HCEC 1CT (cell line): ENCODE measurements at places on chromosomes 13 and 19.

DNA sequence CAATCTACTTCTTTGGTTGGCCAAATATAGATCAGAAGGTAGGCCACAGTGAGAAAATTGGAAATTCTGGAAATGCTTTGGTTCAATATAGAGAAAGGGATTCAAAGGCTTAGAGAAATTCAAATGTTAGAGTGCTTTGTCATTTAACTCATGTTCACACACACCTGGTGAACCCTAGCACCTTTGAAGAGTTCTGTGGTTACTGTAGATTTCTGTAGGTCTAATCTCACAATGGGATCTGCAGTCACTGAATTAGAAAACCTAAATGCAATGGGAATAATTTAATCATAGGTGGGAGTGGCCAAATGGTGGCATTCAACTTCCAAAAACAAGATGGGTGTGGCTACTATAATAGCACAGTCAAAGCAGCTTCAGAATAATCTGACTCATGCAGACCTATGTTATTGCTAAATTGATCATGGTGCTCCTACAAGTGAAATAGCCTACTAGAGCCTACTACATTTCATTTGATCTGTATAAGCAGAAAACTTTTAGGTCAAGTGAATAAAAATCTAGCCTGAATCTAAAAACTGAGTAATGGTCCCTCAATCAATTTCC, 1152.9 kb downstream of the PCDH9 start:
- DNase-seq, result no peak

DNA sequence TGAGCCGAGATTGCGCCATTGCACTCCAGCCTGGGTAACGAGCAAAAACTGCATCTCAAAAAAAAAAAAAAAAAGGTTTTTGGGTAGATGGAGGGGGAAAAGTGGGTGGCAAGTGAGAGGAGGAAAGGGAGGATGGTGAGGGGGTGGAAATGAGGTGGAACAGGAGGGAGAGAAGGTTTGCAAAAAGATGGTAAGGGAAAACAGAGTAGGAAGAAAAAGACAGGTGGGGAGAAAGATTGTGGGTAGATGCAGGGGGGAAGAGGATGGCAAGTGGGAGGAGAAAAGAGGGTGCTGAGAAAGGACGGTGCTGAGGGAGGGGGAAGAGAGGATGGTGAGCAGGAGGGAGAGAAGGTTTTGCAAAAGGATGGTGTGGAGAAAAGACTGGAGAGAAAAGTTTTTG, 57.8 kb upstream of the C1QTNF9B start:
- no peak for DNase-seq

DNA sequence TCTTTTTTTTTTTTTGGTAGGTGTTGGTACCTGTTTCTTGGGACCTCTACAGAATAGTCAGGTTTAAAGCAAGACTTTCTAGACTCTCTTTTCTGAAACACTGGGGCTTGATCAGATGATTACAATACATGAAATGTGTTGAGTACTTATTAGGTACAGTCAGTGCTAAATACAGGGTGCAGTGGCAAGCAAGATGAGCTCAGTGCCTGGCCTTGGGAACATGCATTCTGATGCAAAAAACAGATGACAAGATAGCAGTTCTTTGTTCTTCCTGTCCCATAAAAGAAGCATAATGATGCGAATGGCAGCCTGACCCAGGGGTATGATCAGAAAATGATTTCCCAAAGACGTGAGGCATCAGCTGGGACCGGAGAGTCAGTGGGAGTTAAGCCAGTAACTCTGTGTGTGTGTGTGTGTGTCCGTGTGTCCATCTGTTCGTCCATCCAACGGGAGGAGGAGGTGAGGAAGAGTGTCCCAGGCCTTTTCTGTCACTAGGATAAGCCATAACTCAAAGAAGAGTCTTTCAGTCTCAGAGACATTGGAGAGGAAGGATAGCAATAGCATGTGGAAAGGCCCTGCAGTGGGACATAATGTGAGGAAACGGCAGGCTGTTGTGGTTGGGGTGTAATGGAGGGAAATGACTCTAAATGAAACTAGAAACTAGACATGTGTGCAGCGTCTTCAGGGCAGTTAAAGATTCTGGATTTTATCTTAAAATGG, 32.2 kb downstream of the SLAIN1 start:
- DNase-seq, result no peak

- DNase-seq, result no peak
Observed at GRCh38 chr13:113427562-113428468, 25.5 kb downstream of the ADPRHL1 start.

DNA sequence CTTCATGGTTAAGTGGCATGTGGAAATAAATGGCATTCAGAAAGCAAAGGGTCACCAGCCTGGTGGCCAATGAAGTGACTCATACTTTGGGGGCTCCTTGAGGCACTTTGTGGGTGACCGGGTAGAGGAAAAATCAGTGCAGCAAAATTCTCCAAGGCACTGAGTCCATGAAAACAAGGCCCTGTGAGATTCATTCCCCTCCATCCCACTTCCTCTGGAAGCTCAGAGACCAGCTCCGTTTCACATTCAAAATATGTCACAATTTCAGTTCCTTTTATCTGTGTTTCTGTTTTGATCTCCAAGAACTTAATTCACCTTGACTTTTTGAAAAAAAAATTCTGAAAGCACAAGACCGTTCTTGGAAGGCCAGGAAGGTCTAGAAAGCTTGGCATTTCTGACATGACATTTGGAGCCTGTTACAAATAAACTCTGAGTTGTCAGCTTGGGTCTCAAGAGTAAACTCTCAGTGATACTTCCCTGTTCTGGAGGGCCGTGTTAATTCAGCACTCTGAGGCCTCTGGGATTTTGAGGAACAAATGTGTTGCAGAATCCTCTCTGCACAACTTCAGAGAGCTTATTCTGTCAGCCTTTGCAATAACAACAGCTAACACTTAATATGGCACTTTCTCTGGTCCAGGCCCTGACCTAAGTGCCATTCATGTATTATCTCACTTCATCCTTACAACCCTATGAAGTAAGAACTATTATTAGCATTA, 6.8 kb downstream of the CYSLTR2 start:
- no peak for DNase-seq

- no peak for DNase-seq
Observed at GRCh38 chr13:28637714-28638355, 21.1 kb upstream of the POMP start.

DNA sequence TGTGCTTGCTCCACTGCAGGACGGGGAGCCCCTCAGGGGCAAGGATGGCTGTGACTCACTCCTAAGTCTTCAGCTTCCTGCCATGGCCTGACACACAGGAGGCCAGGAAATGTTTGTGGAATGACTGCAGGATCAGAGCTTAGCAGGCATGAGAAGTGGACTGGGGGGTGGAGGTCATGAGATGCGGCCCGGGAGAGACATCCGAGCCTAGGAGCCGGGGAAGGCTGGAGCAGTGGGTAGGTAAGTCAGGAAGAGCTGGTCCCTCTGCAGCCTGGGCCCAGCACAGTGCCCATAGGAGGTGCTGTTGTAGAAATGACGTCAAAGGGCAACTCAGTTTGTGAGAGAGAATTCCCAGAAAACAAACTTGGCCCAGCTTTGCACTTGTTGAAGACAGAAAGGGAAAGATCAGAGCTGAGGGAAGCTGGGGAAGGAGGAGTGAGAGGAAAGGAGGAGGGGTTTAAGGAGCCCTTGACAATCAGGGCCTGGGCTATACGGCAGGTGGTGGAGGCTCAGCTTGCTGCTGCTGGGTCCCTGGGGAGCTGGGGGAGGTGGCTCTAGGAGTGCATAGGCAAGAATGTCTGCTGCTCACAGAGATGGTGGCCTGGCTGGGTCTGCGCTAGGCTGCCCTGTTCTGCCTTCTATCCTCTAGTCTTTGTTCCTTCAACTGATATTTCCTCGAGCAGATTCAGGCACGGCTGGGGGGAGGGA, 18.5 kb downstream of the POU2F2 start:
- DNase-seq, result peak; percentile 100

GRCh38 chr13:100668408-100668807, 6.2 kb downstream of the TMTC4 start:
- no peak for DNase-seq

DNA sequence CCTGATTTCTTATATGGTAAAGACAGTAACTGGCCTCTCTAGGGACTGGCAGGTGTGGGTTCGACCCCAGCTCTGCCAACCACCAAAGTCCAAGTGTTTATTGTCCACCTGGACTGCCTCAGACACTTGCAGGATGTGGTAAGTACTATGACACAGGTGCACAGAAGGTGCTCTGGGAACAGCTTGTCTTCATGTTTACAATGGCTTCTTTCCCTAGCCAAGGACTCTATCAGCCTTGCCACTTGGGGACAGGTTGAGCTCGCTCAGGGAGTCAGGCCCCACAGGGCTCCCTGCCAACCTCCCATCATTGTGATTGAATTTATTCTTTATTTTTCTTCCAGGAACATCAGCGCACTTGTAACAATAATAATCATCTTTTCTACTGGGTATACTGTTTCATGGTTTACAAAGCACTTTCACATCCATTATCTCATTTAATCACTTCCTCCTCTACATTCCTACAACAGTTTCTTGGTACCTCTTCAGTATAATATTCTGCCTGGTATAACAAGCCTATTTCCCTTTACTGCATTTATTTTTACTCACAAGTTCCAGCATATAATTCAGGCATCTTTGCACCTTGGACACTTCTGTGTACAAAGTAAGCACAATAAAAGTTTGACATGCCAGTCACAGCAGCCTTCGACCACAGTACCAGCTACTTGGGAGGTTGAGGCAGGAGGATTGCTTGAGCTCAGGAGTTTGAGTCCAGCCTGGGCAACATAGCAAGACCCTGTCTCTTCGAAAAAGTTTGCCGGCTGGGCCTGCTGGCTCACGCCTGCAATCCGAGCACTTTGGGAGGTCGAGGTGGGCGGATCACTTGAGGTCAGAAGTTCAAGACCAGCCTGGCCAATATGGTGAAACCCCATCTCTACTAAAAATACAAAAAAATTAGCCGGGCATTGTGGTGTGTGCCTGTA, 24.2 kb upstream of the GATAD2A start:
- no peak for DNase-seq

DNA sequence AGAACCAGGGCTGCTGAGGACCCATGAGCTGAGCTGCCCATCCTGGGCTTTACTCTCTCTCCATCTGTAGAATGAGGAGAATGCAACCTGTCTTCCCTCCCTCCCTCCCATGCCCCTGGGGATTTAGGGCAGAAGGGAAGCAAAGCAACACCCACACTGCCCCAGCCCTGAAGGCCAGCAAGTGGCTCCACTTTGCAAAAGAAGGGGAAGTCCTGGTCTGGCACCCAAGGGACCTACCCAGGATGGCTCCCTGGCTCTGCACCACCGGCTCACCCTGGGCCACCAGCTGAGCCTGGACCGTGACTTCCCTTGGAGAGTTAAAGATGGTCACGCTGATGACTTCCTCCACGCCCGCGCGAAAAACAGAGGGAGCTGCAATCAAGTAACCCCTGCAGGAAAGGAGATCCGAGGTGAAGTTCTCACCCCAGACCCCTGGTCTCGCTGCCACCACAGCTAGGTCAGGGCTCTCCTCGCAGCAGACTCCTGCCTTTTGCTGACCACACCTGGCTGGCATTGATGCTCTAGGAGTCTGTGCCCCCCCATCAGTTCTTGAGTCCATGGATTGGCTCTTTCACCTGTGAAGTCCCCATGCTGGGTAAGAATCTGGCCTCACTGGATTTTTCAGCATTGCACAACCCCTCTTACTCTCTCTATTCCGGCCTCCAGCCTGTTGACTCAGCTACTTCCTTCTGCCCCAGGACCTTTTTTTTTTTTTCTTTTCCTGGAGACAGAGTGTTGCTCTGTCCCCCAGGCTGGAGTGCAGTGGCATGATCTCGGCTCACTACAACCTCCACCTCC, 4.6 kb downstream of the CPAMD8 start:
- DNase-seq, result peak; percentile 59

DNA sequence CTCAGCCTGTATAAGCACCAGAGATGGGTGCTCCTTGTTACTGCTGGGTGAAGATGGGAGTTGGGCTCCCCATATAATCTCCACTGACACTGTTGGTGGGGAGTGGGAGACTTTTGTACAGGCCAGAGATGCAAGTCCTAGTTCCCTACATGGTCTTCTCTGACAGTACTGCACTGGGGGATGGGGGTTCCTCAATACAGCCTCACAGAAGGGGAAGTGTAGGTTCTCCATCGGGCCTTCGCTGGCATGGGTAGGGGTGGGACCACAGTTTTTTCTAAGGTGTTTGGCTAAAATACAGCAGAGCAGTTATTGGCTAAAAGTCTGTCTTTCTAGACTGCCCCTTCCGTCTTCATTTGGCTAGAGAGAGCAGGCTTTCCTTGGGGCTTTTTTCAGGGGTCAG, 167.2 kb upstream of the SERP2 start:
- no peak for DNase-seq

- DNase-seq, result no peak
Observed at GRCh38 chr19:926323-926588, 421 bp downstream of the ARID3A start.

DNA sequence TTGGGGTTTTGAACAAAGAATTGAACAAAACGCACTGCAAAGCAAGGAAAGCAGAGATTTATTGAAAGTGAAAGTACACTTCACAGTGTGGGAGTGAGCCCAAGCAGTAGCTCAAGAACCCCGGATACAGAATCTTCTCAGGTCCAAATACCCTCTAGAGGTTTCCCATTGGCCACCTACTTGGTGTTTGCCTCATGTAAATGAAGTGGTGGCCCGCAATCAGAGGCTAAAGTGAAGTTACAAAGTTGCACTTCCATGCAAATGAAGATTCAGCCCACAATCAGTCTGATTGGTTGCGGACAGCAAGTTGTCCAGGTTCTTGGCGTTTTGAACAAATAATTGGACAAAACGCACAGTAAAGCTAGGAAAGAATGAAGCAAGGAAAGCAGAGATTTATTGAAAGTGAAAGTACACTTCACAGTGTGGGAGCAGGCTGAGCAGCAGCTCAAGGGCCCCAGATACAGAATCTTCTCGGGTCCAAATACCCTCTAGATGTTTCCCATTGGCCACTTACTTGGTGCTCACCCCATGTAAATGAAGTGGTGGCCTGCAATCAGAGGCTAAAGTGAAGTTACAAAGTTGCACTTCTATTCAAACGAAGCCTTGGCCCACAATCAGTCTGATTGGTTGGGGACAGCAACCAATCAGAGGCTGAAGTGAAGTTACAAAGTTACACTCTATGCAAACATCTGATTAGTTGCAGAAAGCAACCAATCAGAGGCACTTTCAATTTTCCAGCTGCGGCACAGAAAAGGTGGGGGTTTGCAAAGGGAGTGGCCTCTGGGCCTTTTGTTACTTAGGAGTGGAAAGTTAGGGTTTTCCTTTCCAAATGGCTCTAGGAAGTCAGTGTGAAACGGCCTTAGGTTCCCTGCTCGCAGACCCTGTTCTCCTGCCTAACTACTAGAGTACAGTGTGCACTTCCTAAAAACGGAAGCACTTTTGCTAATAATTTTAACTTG, 4.8 kb upstream of the TM9SF2 start:
- DNase-seq, result peak; percentile 50

GRCh38 chr13:42733046-42733445, 48.3 kb upstream of the FAM216B start:
- no peak for DNase-seq
